ENCODE measurements at places on chromosomes 2 and 18. TPM values are rescaled to one million over a fixed set of nuclear protein-coding genes. Genes with fewer than 3 reads are reported as not detected.

Gene CD207
- not detected for total RNA-seq

Gene MROH2A
- not detected for total RNA-seq

Gene CCDC74B
- total RNA-seq, result 5.6 TPM

Gene RRM2
- total RNA-seq, result 20.0 TPM

Gene MPV17
- total RNA-seq, result 108 TPM

Gene TMEM214
- total RNA-seq, result 68.0 TPM

Gene BOLL
- total RNA-seq, result not detected

Gene ST8SIA5
- 0.43 TPM for total RNA-seq

Gene ASAP2
- 69.8 TPM for total RNA-seq

Gene HAAO
- 7.1 TPM for total RNA-seq

Gene PDE11A
- 0.22 TPM for total RNA-seq

Gene HEATR5B
- total RNA-seq, result 30.6 TPM

Gene DYNAP
- total RNA-seq, result not detected

Gene STEAP3
- total RNA-seq, result 38.8 TPM

Gene IL36A
- total RNA-seq, result not detected

Gene MEP1B
- not detected for total RNA-seq

Gene FASTKD1
- total RNA-seq, result 21.4 TPM

Gene ZNF385B
- 13.5 TPM for total RNA-seq

Gene KCNJ13
- total RNA-seq, result under 0.01 TPM

Gene TIGD1
- total RNA-seq, result 5.7 TPM

Gene DCTN1
- total RNA-seq, result 144 TPM

Gene ATIC
- 18.8 TPM for total RNA-seq

Gene ATRAID
- 200 TPM for total RNA-seq

Gene SPDYA
- total RNA-seq, result 1.3 TPM

Gene EPB41L3
- 39.6 TPM for total RNA-seq

Gene PLA2R1
- 30.1 TPM for total RNA-seq

Gene AQP12B
- total RNA-seq, result not detected

Gene CNGA3
- total RNA-seq, result 0.43 TPM

Gene FSIP2
- 0.78 TPM for total RNA-seq

Data from articular chondrocyte of knee joint (primary cell).